H4 (cell line): ENCODE measurements at places on chromosomes 1 and 21. TPM values are rescaled to one million over a fixed set of nuclear protein-coding genes. Genes with fewer than 3 reads are reported as not detected.

Gene ADPRS
- 40.8 and 50.8 TPM in 2 replicates for total RNA-seq

Gene FABP3
- total RNA-seq = not detected in 2 replicates

Gene ARMH1
- total RNA-seq = not detected in 2 replicates

Gene NBPF6
- total RNA-seq = not detected in 2 replicates

Gene IGSF3
- 10.7 and 10.8 TPM in 2 replicates for total RNA-seq

Gene GCSAML
- 0.29 and 1.9 TPM in 2 replicates for total RNA-seq

Gene SLC30A10
- total RNA-seq = not detected in 2 replicates

Gene GNAT2
- 0.46 TPM in 1 of 2 replicates, not detected in the other for total RNA-seq

Gene SUSD4
- 0.14 and 0.99 TPM in 2 replicates for total RNA-seq

Gene CCDC185
- not detected in 2 replicates for total RNA-seq

GRCh38 chr1:240935920-240936319 is 324.0 kb upstream of the GREM2 start:
- DNase-seq = no peak

GRCh38 chr1:27548136-27548853 is 55.6 kb downstream of the AHDC1 start:
- no peak for DNase-seq

DNA sequence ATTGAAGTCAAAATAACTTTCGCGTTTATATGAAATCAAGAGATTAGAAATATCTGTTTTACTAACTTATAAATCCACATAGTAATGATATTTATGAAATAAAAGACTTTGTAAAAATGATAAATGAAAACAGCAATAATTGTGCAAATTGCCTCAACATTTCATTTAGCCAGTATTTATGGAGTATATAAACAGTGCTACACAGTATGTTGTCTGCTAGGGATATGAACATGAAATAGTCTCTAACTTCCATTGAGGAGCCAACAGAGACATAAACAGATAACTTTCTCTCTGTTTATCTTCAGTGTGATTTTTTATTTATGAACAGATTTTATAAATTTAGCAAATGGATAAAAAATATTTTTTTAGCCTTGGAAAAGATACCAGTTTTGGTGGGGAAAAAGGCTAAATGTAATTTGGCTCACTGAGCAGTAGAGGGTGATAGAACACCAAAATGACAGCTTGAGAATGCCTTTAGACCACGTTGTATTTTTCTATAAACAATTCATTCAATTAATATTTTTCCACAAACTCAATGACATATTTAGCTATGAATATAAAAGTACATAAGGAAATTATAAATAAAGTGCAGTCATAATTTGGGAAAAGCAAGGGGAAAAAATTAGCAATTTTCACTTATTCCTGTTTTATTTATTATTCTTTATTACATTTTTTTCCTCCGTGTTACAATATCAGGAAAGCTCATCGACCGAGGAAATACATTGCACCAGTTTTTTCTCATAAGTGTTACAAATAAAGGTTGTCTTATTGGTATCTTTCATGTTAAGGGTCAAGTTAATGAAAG is 47.5 kb upstream of the EEIG2 start:
- no peak for DNase-seq

GRCh38 chr21:39007532-39007931 is 175.7 kb downstream of the PSMG1 start:
- no peak for DNase-seq

- no peak for DNase-seq
Measured at GRCh38 chr1:104991702-104992101, 1242.0 kb downstream of the AMY1C start.

DNA sequence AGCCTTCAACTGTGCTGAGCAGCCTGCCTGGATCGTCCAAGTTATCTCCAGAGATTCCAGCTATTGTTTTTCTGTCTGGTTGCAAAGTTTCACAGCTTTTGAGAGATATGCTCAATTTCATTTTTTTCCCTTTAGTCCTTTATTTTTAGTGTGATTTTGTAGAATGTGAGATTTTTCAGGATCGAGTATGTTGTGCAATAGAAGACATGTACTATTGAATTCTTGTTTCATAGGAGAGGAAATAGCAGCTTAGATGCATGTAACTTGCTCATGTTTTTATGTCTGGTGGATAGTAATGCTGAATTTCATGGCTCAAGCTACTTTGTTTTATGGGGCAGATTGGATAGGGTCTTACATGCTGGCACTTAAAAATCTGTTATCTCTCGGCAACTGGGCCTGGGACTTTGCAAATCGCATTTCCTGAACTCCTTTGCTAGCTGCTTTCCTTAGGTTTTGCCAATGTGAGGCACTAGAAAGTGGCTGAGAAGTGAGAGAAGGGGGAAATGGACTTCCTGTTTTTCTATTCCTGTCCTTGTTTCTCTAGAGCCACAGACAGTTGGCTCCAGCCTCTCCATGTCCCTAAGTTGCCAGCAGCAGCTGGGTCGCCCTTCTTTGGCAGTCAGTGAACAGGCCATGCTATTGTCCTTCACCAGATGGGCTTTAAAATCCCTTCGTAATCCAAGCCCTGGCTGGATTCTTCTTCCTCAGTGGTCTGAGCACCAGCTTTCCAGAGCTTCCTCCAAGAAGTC is 101.4 kb upstream of the PDE4B start:
- DNase-seq = no peak

GRCh38 chr1:47222476-47222875 is 9.5 kb downstream of the TAL1 start:
- DNase-seq = no peak

DNA sequence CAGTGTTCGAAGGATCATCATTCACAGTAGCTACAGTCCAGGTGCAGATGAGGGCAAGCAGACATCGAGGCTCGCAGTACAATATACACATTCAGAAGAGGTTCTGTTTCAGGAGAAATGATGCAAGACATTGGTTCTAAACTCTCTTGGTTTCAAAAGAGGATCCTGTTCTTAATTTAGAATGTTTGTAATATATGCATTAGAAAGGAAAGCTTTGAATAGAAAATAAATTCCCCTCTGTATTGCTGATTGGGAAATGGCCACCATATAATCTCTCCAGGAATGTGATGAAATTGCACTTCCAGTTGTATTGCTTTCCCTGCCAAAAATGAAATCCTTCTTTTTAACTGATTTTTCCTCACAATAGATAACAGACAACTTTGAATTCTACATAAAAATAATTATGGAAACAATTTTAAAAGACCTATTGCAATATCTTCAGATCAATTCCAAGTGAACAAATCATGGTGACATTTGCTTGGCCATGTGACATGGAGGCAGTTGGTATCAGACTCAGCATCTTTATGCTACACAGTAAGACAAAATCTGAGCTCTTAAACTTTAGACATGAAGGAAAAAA is 27.6 kb upstream of the SIPA1L2 start:
- no peak for DNase-seq

- DNase-seq = peak; percentile 23
Measured at GRCh38 chr1:21077085-21077484, 99.6 kb downstream of the EIF4G3 start.

- DNase-seq = no peak
Measured at GRCh38 chr1:242876030-242876429, 351.5 kb upstream of the PLD5 start.

- DNase-seq = no peak
Measured at GRCh38 chr1:243520831-243521230, 265.0 kb downstream of the SDCCAG8 start.

GRCh38 chr1:54008876-54009275 is 9.1 kb downstream of the LDLRAD1 start:
- no peak for DNase-seq

- DNase-seq = peak; percentile 87
Measured at GRCh38 chr1:62621907-62622306, 24.6 kb downstream of the ANGPTL3 start.

DNA sequence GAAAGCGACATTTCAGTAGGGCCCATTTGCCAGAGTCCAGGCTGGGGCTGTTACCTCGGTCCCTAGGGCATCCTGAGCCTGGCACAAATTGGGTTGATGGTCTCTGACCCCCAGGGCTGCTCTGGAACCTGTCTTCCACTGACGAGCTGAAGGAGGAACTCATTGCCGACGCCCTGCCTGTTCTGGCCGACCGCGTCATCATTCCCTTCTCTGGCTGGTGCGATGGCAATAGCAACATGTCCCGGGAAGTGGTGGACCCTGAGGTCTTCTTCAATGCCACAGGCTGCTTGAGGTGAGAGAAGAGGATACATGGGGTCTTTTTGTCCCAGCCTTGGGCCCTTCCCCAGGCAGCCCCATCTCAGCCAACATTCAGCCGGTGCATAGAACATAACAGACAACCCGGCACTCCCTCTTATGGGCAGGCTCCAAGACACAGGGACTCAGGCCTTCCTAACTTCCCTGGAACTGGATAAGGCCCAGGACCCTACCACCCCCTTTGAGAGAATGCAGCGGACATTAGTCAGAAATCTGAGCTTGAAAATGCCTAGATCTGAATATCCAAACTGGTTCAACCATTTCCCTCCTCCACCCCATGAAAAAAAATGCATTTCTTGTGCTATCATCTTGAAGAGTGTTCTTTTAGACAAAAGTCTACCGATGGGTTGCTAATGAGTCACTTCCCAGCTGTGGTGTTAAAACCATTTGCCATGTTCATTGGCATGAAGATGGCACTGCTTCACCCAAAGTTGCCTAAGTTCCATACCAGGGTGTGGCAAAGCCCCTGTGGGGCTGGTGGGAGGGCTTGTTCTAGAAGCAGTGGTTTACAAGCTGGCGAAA is 35.4 kb downstream of the PKP1 start:
- no peak for DNase-seq

GRCh38 chr1:12450756-12451559 is 167.1 kb downstream of the DHRS3 start:
- no peak for DNase-seq

DNA sequence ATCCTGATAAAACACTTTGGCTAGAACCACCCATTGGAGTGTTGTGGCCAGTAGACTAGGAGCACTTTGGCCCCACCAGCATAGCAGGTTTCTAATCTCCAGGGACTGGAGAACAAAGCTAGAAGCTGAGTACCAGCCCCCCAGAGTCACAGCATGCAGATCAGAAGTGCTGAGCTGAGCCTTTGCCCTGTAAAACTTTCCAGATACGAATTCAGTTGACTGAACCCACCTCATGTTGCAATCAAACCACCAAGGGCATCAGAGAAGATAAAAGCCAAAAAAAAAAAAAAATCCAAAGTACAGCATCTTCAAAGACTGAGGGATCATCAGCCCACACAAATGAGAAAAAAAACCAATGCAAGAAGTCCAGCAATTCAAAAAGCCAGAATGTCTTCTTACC is 8.7 kb upstream of the CD53 start:
- DNase-seq = no peak

DNA sequence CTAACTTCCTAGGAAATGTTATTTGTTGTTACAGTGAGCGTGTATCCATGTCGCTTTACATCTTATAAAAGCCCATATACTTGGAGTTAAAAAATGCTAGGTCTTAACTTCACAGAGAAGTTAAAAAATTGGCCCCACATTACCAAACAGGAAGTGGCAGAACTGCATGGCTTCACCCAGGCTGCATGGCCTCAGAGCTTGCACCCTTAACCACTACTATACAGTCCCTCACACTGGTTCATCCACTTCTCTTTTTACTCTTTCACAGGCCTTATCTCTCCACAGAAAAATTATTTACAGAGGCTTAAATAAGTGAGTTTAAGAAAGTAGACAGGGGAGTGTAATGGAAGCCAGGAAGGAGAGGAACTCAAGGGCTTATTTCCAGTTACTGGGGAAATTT is 402.5 kb downstream of the HHAT start:
- no peak for DNase-seq

- DNase-seq = no peak
Measured at GRCh38 chr1:31910933-31911332, 27.2 kb downstream of the PTP4A2 start.

- DNase-seq = no peak
Measured at GRCh38 chr1:181763736-181764135, 280.4 kb downstream of the CACNA1E start.

DNA sequence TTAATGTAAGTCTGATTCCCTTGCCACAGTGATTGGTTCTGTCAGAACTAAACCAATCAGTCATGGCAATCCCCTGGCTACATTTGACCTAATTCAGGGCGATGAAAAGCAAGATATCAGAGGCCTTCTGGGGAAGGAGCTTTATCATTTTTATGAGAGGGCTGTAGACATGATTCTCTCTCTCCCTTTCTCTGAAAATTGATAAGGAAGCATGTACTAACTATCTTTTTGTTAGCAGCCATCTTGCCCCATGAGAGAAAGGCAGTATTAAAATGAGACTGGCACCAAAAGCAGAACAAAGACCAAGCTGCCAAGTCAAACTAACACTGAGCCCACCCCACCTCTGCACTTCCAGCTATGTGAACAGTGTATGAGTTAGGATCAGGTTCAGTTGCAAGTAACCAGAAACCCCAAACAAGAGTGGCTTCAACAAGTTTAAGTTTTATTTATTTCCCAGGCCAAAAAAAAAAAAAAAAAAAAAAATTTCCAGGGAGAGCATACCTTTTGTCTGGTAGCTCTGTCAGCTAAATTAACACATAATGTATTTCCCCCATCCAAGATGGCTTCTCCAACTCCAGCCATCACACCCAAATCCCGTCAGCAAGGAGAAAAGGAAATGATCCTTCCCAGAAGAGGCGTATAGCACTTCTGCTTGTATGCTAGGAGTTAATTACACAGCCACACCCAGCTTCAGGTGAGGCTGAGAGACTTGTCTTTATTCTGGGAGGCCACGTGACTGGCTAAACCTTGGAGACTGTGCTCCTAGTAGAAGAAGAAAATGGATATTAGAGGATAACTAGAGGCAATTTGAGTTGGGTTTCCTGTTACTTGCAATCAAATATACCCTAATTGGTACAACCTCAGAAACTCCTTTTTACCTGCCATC is 105.8 kb upstream of the RALGPS2 start:
- DNase-seq = no peak

GRCh38 chr1:161382214-161383019 is 14.7 kb upstream of the CFAP126 start:
- peak; percentile 57 for DNase-seq

DNA sequence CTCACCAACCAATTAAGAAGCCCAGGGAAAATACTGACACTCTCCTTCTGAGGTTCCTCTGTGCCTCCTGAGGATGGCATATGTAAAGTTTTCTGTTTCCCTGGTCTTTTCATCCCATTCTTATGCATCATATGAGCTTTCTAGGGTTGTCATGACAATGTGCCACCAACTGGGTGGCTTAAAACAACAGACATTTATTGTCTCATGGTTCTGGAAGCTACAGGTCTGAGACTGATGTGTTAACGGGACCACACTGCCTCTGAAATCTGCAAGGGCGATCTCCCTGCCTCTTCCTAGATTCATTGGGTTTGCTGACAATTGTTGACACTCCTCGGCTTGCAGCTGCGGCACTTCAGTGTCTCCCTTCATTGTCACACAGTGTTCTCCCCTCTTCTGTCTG is 308.4 kb downstream of the RGS7 start:
- DNase-seq = no peak

DNA sequence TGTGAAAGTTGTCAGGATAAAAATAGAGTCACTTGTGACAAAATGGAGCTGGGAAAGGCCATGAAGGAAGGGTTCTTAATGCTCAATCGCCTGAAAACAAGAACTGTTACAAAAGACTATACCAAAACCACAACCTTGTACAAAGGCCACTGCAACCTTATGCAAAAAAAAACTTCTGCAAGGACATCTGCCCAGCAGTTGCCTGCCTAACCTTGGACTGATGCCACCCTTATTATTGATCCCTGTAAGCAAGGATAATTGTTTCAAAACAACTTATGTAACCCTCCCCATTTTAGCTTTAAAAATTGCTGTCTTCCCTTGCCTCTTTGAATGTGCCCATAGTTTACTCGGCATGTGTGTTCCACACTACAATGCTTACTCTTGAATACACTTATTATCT is 5.7 kb downstream of the ALG14 start:
- DNase-seq = no peak

- no peak for DNase-seq
Measured at GRCh38 chr1:248402748-248403147, at the start of gene OR2T1. OR2T1 (plus strand) TSS chr1:248403048; CDS start chr1:248406148, 3,100 bp downstream.

- DNase-seq = peak; percentile 16
Measured at GRCh38 chr21:15421441-15421881, 308.3 kb upstream of the USP25 start.
